ENCODE measurements at places on chromosomes 2 and 18.

DNA sequence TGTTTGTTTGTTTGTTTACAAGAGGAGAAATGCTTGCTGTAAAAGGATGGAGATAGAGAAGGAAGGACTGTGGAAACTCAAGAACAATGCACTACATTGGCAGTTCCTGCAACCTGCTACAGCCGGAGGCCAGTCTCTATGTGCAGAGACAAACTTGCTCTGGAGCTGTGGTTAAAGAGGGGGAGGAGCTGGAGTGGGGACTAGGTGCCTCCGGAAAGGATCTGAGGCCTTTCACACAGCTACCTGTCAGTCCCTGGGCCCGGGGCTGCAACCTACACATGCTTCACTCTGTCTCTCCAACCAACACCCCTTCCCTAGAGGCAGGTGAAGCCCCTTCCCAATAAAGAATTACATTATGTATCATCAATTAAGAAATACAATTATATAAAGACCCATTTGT is 1234.0 kb upstream of the ZEB2 start:
- no peak for DNase-seq

GRCh38 chr2:198438331-198438730 is 633.9 kb downstream of the PLCL1 start:
- DNase-seq: no peak

DNA sequence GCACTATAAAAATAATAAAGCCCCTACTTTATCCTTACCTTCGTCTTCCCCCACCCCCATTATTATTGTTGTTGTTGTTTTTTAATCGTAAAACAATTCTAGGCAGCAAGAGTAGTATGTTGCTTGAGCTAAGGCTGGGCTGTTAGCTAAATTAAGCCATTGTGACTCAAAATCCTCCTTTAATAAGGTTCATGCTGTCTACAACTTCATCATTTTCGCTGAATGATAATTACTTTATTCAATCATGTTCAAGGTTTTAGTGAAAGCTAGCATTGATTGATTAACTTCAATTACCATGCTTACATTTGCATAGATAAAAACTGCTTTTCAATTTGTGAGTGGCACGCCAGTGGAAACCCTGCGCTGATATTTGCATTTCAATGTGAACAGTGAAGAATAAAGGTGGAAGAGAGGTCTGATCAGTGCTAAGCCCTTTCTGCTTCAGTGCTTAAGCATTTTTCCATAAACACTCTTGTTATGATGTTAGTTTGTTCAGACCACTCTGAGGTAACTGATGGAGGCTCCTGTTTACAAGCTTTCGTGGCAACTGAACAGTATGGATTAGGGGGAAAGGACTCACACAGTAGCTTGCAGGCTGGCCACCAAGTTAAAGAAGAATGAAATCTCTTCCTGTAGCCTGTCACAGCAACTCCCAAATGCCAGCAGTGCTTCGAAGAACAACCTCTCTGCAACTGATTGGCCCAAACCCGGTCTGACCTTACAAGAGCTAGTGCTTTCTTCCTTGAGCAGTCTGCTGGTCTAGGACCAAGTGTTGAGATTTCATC is 156.8 kb downstream of the GPD2 start:
- DNase-seq: no peak

DNA sequence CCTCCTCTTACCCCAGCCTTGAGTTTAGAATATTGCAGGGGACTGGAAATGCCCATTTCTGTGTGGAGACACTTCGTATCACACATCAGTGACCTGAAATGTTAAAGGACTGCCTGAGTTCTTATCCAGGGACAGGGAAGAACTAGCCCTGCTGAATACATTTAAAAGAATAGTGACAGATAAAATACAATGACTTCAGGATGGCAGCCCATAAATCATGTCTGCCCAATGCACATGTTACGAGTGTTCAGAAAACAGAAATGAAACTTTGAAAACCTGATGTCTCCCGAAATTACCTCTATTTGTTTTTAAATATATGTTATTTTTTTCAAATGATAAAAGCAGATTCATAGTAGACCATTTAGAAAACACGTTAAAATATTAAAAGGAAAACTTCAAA is 22.3 kb upstream of the RAB12 start:
- DNase-seq: no peak

DNA sequence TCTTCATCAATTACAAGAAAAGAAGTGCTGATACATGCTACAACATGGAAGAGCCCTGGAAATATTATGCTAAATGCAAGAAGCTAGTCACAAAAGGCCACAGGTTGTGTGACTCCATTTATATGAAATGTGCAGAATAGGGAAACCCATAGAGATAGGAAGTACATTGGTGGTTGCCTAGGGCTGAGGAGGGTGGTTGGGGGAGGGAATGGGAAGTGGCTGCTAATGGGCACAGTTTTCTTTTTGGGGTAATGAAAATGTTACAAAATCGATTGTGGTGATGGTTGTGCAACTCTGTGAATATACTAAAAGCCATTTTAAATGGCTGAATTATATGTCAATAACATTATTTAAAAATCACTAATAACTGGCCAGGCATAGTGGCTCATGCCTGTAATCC is 24.3 kb upstream of the RESP18 start:
- no peak for DNase-seq

GRCh38 chr2:1505031-1505441 is 91.8 kb downstream of the TPO start:
- no peak for DNase-seq

DNA sequence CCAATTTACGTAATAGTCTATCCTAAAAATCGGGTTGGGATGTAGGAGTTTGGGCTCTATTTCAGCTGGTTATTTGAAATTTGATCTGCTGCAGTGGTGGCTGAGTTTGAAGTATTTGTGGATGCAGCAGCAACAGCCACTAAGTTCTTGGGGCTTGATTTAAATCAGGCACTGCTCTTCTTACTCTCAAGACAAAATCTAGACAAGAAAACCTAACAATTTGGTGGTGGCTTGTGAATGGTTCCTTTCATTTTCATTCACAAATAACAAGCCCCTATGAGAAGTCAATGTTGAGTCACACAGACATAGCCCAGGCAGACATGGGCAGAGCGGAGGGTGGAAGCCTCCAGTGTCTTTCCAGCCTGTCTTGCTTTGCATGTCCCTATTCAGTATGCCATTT is 199.3 kb downstream of the LTBP1 start:
- no peak for DNase-seq

- DNase-seq: no peak
Observed at GRCh38 chr2:229943171-229943570, 20.9 kb downstream of the FBXO36 start.

All from stimulated activated CD4-positive, alpha-beta T cell treated with anti-CD3 and anti-CD28 coated beads, TNF-alpha, amount 100 ng/mL, for 24 hours (primary cell).